ENCODE measurements at places on chromosomes 2 and 18.

DNA sequence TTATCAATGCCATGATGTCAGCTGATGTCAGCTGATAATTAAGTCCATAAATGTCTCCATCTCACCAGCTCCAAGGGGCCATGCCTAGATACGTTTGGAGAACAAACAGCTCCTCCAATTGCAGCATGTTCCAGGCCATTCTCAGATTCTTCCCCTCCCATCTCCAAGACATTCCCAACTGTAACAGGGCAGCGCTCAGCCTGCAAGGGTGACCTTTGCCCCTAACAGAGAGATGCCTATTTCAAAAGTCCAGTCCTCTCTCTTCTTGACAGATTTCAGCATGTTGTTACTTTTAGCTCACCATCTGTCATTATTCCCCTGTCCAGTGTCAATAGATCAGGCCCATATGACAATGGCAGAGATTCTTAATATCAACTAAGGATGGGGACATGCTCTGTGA is 9.9 kb downstream of the PSD4 start:
- no peak for DNase-seq

GRCh38 chr2:136404176-136404575 is 286.2 kb upstream of the CXCR4 start:
- no peak for DNase-seq

DNA sequence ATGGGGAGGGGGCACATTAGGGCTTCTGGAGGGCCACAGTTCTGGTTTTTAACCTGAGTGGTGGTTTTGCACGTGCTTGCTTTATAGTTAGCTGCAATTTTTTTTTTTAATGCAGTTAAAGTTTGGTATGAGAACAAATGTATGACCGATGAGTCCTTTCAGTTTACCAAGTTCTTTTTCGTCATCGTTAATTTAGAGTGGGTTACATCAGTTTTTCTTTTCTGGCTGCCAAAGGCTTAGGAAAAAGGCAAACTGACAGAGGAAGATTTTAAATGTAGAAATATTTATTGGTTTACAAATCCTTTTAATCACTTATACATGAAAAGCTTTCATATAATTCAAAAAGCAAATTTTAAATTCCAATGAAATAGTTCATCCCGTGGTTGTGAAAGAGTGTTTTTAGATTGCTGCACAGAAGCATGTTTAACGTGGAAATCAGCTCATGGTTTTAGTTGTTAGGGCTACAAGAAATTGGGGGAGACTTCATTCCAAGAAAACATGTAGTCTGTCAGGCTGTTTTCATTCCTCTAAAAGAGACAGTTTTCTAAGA is 82.9 kb downstream of the MSH2 start:
- DNase-seq = no peak

DNA sequence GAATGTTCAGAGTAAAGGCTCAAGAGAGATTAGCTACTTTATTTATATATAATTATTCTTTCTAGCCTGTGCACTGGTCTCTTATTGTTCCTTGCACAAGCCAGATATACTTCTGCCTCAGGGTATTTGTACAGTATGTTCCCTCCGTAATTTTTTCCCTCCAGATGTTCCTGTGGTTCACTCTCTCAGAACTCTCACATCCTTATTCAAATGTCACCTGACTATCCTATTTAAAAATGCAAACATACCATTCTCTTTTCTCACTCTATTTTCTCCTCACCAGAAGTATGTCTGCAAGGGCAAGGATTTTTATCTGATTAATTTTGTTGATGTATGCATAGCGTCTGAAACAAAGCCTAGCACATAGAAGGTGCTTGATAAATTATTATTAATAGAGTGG is 64.0 kb upstream of the CERS6 start:
- no peak for DNase-seq

DNA sequence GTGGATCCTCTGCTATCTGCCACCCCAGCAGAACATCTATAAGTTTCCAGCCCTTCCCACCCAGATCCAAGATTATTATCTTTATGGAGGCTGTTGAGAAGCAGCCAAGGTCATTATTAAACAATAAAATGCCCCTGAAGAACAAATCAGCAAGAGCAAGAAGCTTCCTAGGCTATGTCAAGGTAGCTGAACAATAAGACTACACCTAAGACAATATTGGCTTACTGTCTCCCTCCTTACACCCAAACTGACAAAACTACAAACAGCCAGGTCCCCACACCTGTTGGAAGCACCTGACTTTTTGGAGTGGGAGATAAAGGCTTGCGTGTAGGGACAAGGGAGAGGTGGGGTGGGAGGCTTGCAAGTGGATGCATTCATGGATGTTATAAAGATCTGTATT is 128.5 kb downstream of the SPTBN1 start:
- DNase-seq = no peak
